ENCODE measurements at places on chromosomes 7 and 10. TPM values are rescaled to one million over a fixed set of nuclear protein-coding genes. Genes with fewer than 3 reads are reported as not detected.

DNA sequence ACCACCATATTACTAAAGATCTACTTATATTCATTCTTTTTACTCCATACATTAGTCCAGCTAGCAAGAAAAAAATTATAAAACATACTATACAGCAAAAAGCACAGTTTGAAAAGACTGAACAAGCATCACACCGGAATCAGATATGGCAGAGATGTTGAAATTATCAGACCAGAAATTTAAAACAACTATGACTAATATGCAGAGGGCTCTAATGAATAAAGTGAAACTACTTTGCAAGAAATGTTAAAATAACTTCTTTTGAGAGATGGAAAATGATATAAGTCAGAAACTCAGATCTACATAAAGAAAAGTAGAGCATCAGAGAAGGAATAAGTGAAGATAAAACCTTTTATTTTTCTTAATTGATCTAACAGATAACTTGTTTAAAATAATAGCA lies 50.9 kb downstream of the SGCE start:
- peak; percentile 8 for DNase-seq

DNA sequence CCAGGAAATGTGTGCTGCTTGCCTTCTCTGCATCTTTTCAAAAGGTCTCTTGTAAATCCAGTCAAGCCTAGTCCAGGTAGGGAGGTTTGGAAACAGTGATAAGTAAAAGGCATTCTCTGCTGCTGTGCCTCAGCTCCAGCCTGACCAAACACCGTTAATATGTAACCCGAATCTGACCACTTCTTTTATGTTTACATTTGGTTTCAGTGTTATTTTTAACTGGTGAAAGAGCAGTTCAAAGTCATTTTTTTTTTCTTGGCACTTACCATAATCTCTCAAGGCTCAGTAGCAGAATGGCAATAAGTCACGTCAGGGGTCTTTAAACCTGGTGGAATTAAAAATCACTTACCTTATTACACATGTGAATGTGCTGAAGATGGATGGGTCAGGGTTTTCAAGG lies 216.8 kb downstream of the PTEN start:
- peak; percentile 78 for DNase-seq

GRCh38 chr7:7703427-7703826 lies 15.0 kb downstream of the RPA3 start:
- DNase-seq: no peak

GRCh38 chr10:113718969-113719822 lies 32.3 kb upstream of the PLEKHS1 start:
- DNase-seq: no peak

DNA sequence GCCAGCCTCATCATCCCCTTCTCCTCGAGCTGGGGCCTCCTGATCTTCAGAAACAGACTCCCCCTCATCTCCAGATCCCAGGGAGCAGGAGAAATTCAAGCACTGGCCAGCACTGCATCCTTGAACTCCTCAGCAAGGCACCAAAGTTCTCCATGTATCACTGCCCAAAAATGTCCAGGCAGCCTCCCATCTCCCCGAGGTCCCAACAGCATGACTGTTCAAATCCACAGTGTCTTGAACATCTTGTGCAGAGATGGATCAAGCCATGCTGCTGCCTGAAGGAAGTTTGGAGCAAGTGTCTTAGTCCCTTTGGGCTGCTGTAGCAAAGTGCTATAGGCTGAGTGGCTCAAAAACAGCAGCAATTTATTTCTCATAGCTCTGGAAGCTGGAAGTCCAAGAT lies 115.5 kb upstream of the GALNT17 start:
- no peak for DNase-seq

- no peak for DNase-seq
These were observed 79.9 kb upstream of the TMEM196 start for GRCh38 chr7:19853261-19853832.

GRCh38 chr7:156935250-156935649 lies 14.3 kb upstream of the NOM1 start:
- peak; percentile 14 for DNase-seq

GRCh38 chr10:20674926-20675325 lies 222.2 kb downstream of the NEBL start:
- DNase-seq: no peak

GRCh38 chr7:148850564-148850963 lies 33.5 kb downstream of the EZH2 start:
- DNase-seq: no peak

DNA sequence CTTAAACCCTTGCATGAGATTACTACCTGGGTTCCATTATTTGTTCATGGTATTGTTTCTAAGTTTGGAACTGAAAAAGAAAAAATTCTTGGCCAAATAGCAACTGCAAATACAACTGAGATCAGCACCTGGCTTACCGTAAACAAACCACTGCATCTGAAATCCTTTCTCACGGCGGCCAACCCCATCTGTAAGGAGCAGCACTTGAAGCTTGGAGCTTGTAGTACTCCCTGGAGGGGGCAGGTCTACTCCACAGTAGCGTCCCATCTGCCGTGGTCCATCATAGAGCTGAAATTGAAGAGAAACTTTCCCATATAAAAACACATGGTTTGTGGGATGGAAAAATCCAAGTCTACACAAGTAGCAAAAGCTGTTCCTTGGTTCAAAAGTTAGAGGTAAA lies 109.9 kb downstream of the CUBN start:
- peak; percentile 27 for DNase-seq

DNA sequence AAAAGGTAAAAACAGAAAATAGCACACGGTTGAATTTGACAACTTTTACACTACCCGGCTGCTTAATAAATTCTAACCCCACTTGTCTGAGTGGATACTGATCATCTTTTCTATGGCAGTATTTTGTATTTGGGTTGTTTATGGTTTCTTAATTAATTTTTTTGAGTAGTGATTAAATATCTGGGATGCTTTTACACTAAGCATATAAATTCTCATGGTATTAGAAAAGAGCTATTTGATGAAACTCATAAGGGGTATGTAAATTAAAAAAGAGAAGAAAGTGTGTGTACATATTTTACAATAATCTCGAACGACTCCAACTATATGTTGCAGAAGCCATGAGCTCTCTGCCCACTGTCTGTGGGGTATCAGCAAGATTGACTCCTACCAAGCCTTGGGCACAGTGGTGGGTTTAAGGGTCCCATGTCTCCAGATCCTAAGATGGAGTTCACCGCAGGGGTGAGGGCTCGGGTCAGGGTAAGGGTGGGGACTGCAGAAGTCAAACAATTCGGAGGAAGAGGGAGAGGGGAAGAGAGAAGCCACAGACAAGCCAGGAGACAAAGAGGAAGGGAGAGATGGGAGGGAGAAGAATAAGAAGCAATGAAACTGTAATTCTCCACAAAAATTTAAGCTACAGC lies 7.6 kb upstream of the HOXA13 start:
- DNase-seq: no peak

GRCh38 chr7:122789156-122789555 lies 86.4 kb upstream of the RNF148 start:
- no peak for DNase-seq

DNA sequence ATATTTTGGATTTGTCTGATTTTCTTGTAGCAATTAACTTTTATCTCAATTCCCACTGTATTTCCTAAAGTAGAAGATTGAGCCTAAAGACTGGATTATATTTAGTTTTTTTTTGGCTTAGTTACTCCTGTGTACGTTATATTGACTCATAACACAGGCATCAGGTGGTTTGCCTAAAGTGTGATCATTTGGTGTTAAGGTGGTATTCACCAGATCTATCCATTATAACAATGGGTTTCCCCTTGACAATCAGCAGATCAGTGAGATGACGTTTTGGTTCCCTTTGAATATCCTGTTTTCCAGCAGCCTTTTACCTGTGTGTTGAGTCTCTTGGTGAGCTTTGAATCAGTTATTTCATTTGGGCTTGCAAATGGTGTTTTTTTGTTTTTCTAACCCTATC lies 18.1 kb downstream of the MAPK8 start:
- DNase-seq: no peak

GRCh38 chr7:142542942-142543341 lies 206.3 kb upstream of the PRSS1 start:
- DNase-seq: peak; percentile 81

DNA sequence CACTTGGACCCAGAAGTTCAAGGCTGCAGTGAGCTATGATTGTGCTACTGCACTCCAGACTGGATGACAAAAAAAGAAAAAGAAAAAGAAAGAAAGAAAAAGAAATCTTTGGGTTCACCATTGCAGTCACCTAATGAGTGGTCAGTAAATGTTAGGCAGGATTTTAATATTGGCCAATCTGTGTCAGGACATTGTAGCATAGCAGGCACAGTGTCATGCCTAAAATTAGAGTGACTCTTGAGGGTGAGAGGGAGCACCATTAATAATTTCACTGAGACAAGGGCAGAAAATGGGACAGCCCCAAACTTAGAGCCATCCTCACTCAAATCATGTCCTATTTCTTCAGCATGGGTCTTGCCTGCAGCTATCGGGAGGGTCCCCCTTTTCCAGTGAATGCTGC lies 221.6 kb upstream of the NRP1 start:
- DNase-seq: no peak

- DNase-seq: no peak
These were observed 50.4 kb upstream of the CACUL1 start for GRCh38 chr10:118805146-118805545.

- DNase-seq: no peak
These were observed 10.8 kb upstream of the MNX1 start for GRCh38 chr7:157021071-157021870.

GRCh38 chr7:130953196-130953595 lies 219.2 kb upstream of the KLF14 start:
- DNase-seq: no peak

DNA sequence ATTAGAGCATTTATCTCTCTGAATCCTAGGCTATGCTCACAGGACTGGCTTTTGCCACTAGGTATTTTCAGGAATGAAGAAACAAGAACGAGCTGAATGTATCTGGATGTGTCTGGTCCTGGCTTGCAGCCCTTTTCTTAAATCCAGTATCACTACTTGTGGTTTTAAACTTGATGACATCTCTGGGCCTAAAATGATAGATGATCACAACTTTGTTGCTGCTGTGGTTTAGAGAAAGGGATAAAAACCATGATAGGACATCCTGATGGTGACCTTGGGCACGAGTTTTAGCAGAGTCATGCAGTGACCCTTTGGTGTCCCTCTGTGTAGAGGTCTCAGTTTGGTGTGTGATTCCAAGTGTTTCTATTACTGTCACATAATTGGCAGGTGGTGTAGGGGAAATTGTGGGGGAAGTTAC lies 31.7 kb upstream of the SEMA3C start:
- DNase-seq: no peak

DNA sequence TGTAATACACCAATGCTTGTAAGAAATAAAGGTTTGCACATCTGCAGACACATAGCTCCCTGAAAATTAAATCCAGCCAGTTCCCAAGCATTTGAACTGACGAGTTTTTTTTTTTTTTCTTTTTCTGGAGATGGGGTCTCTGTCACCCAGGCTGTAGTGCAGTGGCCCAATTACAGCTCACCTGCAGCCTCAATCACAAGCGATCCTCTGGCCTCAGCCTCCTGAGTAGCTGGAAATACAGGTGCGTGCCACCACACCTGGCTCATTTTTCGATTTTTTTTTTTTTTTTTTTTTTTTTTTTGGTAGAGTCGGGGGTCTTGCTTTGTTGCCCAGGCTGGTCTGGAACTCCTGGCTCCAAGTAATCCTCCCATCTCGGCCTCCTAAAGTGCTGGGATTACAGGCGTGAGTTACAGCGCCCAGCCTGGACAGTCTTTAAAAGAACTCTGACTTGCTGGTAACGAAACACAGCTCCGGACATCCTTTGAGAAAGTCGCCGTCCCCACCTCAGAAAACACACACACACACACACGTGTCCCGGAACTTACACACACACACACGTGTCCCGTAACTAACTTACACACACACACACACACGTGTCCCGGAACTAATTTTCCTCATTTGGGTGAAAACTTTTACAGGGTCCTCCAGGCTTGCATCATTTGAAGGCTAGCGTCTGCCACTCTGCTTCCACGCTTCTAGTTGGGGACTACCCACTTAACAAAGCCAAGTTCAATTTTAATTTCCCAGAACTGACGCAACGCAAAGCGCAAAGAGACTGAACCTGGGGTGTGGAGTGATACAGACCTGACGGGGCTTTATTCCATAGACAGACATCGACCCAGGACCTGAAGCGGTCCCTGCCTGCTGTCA lies 18.6 kb downstream of the OCM2 start:
- DNase-seq: peak; percentile 13

GRCh38 chr10:122689146-122689820 lies 10.4 kb downstream of the C10orf120 start:
- DNase-seq: no peak

GRCh38 chr7:33650828-33651227 lies 254.5 kb upstream of the BMPER start:
- no peak for DNase-seq

DNA sequence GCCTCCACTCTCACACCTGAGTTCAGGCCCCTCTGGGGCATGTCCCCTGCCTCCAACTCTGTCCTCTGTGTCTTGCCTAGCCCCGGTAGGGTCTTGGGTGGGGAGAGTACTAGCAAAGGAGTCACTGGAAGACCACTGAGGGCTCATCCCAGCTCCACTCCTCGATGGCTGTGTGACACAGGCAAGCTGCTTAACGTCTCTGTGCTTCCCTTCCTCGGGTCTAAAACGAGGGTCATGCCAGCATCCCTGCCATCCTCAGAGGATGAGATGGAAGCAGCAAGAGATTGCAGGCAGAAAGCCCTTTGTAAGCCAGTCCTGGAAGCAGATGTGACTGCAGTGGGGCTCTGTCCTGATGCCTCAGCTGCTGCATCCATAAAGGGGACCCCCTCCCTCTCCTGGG lies 15.2 kb upstream of the C10orf105 start:
- no peak for DNase-seq

- DNase-seq: no peak
These were observed 475.6 kb downstream of the PTPRN2 start for GRCh38 chr7:158111906-158112570.

DNA sequence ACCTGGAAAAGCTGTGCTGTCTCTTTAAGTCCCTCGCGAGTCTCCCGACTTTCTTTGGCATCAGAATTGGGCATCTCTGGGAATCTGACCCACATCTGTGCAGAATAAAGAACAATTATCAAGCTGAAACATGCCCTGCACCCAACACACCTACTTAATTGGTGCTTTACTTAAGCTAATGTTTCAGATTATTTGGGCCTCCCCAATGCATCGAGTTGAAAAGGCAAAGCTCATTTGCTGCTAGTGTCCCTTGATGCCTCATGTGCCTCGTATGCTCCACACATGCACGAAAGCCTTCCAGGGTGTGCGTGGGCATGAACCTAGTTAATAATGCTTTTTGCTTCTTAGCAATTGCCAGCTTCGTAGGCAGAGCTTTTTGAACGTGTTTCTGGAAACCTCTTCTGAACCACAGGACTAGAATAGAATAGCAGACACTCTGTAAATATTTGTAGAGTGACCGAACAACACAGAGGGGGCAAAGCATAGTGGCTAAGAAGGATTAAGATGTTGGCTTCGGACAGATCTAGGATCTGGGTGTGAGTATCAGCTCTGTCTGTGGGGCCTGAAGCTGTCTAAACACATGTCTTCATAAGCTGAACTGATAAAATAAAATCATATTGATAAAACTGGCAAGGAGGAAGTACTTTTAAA lies 26.7 kb upstream of the FGFR2 start:
- DNase-seq: no peak

The FRMD4A gene
- 27.5 TPM for total RNA-seq

The ZFAND2A gene
- total RNA-seq: 9.4 TPM

The RET gene
- total RNA-seq: 0.18 TPM

The ANKMY2 gene
- total RNA-seq: 41.9 TPM

The GBX1 gene
- total RNA-seq: not detected

The KBTBD2 gene
- total RNA-seq: 32.3 TPM

The PON3 gene
- not detected for total RNA-seq

The FBXW4 gene
- 31.7 TPM for total RNA-seq

The CCDC3 gene
- 0.36 TPM for total RNA-seq

The MUC3A gene
- total RNA-seq: not detected

The IFIT1B gene
- not detected for total RNA-seq

The ADRA2A gene
- not detected for total RNA-seq

The ADAM12 gene
- total RNA-seq: 9.7 TPM

The RPP30 gene
- total RNA-seq: 45.8 TPM

The SUFU gene
- total RNA-seq: 2.2 TPM

The LRRC61 gene
- not detected for total RNA-seq

Measured in IMR-90 (cell line).